ENCODE measurements at places on chromosomes 12 and 14. TPM values are rescaled to one million over a fixed set of nuclear protein-coding genes. Genes with fewer than 3 reads are reported as not detected.
A peak's percentile ranks its signal among the peaks of the same experiment; 100 is the strongest.

NEUROD4 gene
- not detected for total RNA-seq

GRCh38 chr12:106084759-106085158 is 54.0 kb downstream of the NUAK1 start:
- no peak for DNase-seq

GRCh38 chr12:80958162-80958561 is 20.4 kb upstream of the LIN7A start:
- no peak for DNase-seq

WASHC3 gene
- 37.8 TPM for total RNA-seq

GRCh38 chr12:106044773-106045172 is 94.0 kb downstream of the NUAK1 start:
- no peak for DNase-seq

GRCh38 chr12:52082988-52083637 is 3.6 kb downstream of the SMIM41 start:
- DNase-seq: no peak

GRCh38 chr12:100185361-100185894 is 15.2 kb upstream of the ACTR6 start:
- DNase-seq: no peak

DNA sequence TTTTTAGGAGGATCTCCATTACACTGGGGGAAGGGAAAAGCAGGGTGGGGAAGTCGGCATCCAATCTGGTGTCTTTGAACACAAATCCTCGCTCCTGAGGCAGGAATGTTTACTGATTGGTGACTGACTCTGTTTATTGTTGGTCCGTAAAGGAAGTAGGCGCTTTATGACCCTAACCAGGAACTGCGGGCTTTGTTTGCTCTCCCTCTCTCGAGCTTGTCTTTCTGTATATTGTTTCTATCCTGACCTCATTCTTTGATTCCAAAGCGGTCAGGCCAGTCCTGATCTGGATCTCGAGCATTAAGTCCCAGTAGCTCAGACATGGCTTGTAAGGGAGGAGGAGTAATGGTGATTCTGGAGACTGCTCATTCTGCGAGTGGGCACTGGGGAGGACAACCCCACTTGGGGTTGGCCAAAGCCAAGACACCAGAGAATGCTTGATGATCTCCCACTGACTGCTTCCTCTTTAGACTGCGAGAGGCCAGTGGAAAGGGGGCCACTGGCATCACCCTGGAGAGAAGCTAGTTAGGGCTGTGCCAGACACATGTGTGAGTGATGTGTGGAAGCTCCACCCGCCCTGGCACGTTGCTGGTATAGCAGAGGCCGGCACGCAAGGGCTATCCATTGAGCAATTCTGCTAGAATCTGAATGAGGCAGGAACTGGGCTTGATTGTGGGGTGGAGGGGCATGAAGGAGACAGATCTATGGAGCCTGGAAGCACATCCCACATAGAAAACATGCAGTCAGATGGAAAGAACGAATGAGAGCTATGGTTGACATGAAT is 194.6 kb downstream of the PAX9 start:
- peak; percentile 66 for DNase-seq

DNA sequence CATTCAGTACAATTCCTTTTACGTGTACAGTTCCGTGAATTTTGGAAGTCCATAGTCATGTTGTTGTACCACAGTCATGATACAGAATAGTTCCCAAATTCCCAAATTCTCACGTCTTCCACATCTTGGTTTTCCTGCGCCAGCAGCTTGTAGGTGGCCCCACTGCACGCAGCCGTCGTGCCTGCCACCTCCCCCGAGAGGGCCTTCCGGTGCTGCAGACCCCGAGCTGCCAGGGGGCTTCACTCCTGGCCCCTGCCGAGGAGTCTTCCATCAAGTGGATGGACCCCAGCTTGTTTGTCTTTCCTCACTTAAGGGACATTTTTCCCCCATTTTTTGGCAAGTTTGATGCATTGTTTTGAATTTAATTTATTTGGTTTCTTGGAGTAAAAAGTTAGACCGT is 16.8 kb downstream of the MTA1 start:
- no peak for DNase-seq

KRT77 gene
- not detected for total RNA-seq

FAIM2 gene
- 20.5 TPM for total RNA-seq

RPL6 gene
- 646 TPM for total RNA-seq

GRCh38 chr12:68755536-68756243 is 9.7 kb downstream of the SLC35E3 start:
- DNase-seq: no peak

- no peak for DNase-seq
Measured at GRCh38 chr12:79844693-79845092, 90.2 kb downstream of the PPP1R12A start.

GRCh38 chr14:35155962-35156361 is 33.6 kb downstream of the PRORP start:
- DNase-seq: no peak

DNA sequence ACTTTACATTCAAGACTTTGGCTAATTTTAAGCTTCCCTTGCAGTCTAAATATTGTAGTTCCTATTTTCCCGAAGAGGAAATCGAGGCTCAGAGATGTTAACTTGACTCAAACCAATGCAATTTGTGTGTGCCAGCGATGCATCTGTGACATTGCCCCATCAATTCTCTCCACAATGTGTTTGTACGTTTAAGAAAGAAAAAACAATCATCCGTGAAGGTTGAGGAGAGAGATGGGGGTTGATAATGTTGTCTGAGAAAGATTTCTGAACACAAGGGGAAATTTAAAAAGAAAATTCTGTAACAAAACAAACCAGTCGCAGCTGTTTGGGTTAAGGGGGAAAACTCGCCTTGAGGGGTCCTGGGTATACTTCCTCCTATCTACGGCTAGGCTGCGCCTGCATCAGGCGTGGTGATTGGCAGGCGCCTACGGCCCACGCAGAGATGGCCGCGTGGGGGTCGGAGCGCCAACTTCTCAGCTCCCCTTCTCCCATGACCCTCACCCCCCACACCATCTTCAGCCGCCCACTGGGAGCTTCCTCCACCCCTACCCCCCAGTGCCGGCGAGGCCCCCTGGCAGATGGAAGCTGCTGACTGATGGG is 12.3 kb downstream of the SIX1 start:
- no peak for DNase-seq

- DNase-seq: no peak
Measured at GRCh38 chr12:41743835-41744234, 400.8 kb downstream of the GXYLT1 start.

GRCh38 chr12:16369156-16369555 is 21.7 kb downstream of the MGST1 start:
- no peak for DNase-seq

GRCh38 chr14:99758121-99758821 is 34.9 kb upstream of the EML1 start:
- no peak for DNase-seq

POTEM gene
- not detected for total RNA-seq

DNA sequence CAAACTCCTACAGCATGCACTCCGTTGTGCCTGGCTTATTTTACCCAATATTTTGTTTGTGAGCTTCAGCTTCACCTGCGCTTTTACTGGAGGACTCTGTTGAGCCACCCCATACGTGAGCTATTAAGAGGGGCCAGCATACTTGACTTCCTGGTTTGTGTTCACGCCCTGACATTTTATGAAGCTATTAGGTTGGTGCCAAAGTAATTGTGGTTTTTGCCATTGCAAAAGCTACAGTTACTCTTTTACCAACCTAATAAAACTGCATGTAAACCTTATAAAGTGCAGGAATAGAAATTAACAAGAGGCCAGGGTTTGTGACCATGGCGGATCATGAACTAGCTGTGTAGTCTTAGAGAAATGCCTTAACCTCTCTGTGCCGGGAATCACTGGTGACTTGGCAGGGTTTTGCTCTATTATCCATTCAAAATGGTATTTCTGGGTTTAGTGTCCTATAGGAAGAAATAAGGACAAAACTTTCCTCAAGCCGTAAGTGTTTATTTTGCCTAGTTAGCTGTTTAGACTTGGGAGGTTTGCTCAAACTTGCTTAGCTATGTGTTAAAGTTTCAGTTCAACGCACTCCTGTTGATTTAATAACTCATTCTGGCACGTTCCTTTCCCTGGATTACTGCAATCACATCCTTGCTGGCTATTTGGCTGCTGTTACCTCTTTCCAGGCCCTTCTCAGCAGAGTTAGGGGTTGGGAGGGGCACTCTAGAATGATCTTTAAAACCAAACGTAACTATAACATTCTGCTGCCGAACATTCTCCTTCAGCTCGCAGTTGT is 1027.6 kb downstream of the BCL11B start:
- no peak for DNase-seq

RPS6KA5 gene
- total RNA-seq: 10.6 TPM

DNA sequence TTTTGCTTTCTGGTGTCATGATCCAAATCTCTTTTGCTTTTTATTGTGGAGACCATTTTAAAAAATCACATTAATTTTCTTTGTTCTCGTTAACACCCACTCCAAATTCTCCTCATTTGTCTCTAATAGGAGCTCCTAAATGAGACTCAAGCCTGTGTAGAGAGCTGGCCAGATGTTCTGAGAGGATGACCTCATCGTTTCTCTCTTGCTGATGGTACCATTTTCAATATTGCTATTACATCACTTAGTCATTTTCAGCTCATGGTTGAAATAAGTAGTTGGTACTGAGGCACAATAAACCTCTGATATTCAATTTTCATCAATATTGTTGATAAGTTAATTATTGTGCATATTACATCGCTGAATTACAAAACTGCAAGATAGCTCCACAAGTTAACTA is 31.5 kb downstream of the SPTB start:
- DNase-seq: no peak

GRCh38 chr12:21552635-21553328 is 26.7 kb downstream of the SPX start:
- DNase-seq: no peak

GRCh38 chr12:91786499-91787272 is 359.0 kb downstream of the BTG1 start:
- no peak for DNase-seq

TAS2R9 gene
- not detected for total RNA-seq

MYF6 gene
- total RNA-seq: not detected

- no peak for DNase-seq
Measured at GRCh38 chr12:32997471-32997870, 100.9 kb upstream of the PKP2 start.

- DNase-seq: peak; percentile 73
Measured at GRCh38 chr14:52840877-52841276, 49.5 kb upstream of the GNPNAT1 start.

TMEM63C gene
- 2.7 TPM for total RNA-seq

GRCh38 chr12:52713960-52714886 is 10.9 kb upstream of the KRT77 start:
- DNase-seq: no peak

GRCh38 chr12:107635139-107635538 is 50.5 kb upstream of the PWP1 start:
- no peak for DNase-seq

DNA sequence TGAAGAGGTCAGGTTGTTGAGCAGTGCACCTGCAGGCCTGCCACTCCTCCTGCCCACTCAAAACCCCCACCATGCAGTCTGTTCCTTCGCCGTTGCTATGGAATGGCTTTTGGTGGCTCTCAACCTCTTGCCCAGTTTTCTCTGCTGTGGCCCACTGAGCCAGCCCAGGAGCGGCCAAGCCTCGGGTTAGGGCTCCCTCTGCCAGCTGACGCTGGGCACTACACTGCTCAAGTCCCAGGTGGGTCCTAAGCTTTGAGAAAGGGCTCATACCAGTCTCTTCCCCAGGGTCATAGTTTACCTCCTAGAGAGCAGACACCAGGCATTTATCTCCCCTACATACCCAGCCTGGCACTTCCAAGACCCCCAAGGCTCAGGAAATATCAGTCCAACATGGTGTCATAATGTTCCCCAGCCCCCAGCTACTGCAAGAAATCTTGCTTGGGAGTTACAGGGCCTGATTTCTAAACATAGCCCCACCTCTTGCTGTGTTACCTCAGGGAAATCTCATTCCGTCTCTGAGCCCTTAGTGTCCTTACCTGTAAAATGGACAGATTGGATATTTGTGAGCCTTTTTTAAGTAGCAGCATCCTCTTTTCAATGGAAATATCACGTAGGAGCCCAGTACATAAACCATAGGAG is 59.4 kb downstream of the TSPAN11 start:
- DNase-seq: no peak

DNA sequence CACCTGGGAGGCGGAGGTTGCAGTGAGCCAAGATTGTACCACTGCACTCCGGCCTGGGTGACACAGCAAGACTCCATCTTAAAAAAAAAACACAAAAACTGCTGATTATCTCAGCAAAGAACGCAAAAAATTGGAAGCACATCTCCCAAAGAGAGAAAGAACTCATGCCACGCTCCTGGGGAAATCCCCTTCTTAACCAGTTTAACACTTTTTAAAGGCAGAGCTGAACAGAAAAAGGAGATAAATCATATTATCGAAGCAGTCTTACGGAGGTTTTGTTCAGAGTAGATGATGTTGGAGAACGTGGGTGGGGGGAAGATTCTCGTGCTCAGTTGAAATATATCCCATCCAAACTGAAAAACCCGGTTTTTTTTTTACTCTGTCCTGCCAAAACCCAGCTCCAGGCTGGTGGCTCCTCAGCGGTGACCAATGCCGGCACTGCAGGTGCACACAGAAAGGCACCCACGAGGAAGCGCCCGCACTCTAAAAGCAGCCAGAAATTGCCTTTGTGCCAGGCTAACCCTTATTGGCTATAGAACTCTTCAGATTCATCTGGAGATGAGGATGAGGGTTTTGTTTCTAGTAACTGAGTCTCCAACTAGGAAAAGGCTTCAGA is 100.2 kb upstream of the PARP11 start:
- no peak for DNase-seq

SPTSSA gene
- total RNA-seq: 18.8 TPM

GRCh38 chr14:33710273-33710672 is 240.6 kb downstream of the EGLN3 start:
- no peak for DNase-seq

- DNase-seq: peak; percentile 48
Measured at GRCh38 chr14:100868621-100869370, 34.7 kb downstream of the RTL1 start.

- peak; percentile 81 for DNase-seq
Measured at GRCh38 chr12:124352839-124353238, 57.9 kb downstream of the RFLNA start.

- no peak for DNase-seq
Measured at GRCh38 chr14:90273532-90273931, 17.2 kb downstream of the PSMC1 start.

GRCh38 chr14:100545359-100545758 is 41.9 kb downstream of the BEGAIN start:
- DNase-seq: no peak

OTUB2 gene
- total RNA-seq: 0.35 TPM

- no peak for DNase-seq
Measured at GRCh38 chr12:93684716-93685115, 7.5 kb downstream of the CRADD start.

GRCh38 chr14:69773571-69774276 is 6.8 kb downstream of the SRSF5 start:
- no peak for DNase-seq

OR6C70 gene
- total RNA-seq: not detected

GRCh38 chr14:100032738-100033137 is 32.5 kb upstream of the EVL start:
- no peak for DNase-seq
